ENCODE measurements at places on chromosomes 2 and 18. TPM values are rescaled to one million over a fixed set of nuclear protein-coding genes. Genes with fewer than 3 reads are reported as not detected.

- H3K4me1 ChIP-seq, result no peaks in the 10 kb centered on the region
- no peaks in the 10 kb centered on the region for H3K27me3 ChIP-seq
- no peaks in the 10 kb centered on the region for H3K36me3 ChIP-seq
- H3K4me3 ChIP-seq, result no peak overlapping the region
These were observed 36.1 kb downstream of the RIT2 start for GRCh38 chr18:43079422-43079821.

Gene UGT1A10
- 45.0 TPM for total RNA-seq

DNA sequence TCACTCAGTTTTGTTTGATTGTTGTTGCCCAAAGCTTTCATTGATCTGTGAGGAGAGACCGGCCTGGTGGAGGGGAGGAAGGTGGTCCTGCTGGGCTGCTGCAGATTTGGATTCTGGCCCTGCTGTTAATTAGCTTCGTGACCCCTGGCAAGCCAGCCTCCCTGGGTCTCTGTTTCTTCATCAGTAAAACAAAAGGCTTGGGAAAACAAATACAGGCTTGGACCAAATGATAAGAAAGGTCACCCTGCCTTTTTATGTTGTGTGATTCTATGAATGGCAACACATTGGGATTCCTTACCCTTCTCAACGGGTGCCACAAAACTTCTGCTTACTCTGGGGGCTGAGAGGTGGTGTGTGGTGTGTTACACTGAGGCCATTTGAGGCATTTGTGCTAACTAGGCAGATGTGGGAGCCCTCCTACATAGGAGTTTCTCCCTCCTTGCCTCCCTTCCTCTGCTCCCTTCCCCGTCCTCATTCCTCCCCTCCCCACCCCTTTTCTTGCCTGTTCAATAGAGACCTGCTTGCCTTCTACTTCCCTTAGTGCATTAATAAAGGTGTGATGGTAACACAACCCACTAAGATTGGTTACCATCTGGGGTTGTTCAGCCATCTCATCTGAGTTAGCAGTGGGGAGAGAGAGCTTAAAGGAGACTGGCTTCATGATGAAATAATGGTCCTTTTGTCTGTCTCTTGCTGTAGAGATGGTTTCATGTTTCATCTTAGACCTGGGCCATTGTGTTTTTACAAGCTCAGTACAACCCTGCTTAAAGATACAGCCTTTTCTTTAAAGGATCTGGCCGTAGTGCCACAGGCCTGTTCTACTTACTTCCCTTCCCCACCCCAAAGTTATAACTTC lies 96.2 kb downstream of the TANC1 start:
- no peak overlapping the region for H3K4me3 ChIP-seq
- no peaks in the 10 kb centered on the region for H3K36me3 ChIP-seq
- no peaks in the 10 kb centered on the region for H3K27me3 ChIP-seq
- no peak for DNase-seq
- peak overlapping the region; percentile 68 for H3K27ac ChIP-seq
- peaks cover 26% of the 10 kb centered on the region for H3K4me1 ChIP-seq

GRCh38 chr2:85524336-85524908 lies 14.5 kb upstream of the MAT2A start:
- no peak for DNase-seq
- H3K36me3 ChIP-seq, result no peaks in the 10 kb centered on the region
- H3K4me1 ChIP-seq, result peaks cover 7% of the 10 kb centered on the region
- no peak overlapping the region for H3K4me3 ChIP-seq

DNA sequence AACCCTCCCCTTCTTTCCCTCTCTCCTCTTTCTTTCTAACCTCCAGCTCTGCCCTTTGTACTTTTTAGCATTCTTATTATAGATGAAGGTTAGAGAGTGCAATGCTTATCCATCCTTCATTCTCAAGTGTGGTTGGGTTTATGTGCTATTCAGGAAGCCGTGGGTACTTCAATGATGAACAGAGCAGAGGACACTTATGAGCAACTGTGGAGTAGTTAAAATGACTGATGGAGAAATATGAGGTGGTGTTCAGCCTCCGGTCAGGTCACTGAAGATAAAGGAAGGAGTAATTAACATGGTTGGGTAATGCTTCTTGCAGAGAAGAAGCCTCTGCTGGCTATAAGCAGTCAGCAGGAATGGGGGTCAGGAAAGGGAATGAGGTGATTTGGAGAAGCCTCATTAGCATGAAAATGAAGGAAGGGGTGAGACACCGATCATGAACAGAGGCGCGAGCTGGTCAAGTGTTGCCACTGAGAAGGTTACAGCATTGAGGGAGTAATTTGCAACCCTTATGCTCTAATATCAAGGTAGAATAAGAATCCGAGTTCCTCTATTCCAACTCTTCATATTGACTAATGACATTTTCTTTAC lies 174.7 kb downstream of the LPIN1 start:
- no peaks in the 10 kb centered on the region for H3K36me3 ChIP-seq
- no peaks in the 10 kb centered on the region for H3K4me1 ChIP-seq
- no peak overlapping the region for H3K4me3 ChIP-seq
- no peak overlapping the region for H3K27ac ChIP-seq
- no peaks in the 10 kb centered on the region for H3K27me3 ChIP-seq

DNA sequence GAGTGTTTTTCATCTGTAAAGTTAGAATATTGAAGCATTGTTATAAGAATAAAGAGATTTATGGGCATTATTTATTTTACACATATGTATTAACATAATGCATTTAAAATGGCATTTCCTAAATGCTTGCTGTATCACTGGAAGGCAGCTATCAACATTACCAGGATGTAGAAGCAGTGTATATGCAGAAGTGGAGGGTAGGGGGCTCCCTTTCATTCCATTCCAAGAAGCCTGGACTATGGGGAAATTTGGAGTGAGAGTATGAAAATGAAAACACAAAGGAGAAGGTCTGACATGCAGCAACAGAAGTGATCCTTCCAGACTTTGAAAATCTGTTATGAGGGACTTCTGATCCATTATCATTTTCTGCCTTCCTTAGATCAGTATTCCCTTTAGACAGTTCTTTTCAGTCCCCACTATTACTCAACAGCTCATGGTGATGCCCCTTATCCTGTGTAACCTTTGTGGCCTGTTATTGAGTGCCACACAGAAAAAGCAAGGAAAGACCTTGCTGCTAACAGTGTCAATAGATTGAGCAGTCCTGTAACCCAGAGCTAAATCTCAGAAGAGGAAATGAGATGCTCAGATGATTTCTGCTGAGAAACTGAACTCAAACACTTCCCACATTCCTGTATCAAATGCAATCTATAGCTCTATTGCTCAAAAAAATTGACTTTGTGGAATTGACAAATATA lies 216.6 kb downstream of the HNMT start:
- no peaks in the 10 kb centered on the region for H3K27me3 ChIP-seq
- H3K36me3 ChIP-seq, result no peaks in the 10 kb centered on the region
- DNase-seq, result no peak
- no peak overlapping the region for H3K4me3 ChIP-seq
- no peak overlapping the region for H3K27ac ChIP-seq
- no peaks in the 10 kb centered on the region for H3K4me1 ChIP-seq

Gene HS6ST1
- 49.0 TPM for total RNA-seq

DNA sequence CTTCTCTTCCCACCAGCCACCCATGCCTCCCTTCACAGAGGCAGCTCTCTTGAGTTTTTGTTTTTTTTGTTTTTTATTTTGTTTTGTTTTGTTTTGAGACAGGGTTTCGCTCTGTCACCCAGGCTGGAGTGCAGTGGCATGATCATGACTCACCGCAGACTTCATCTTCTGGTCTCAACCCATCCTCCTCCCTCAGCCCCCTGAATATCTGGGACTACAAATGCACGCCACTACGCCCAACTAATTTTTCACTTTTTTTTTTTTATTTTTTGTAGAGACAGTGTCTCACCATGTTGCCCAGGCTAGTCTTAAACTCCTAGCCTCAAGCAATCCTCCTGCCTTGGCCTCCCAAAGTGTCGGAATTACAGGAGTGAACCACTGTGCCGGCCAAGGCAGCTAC lies 161.4 kb downstream of the TRABD2A start:
- no peaks in the 10 kb centered on the region for H3K36me3 ChIP-seq
- no peaks in the 10 kb centered on the region for H3K27me3 ChIP-seq
- H3K27ac ChIP-seq, result no peak overlapping the region
- H3K4me3 ChIP-seq, result no peak overlapping the region

- H3K27ac ChIP-seq, result peak overlapping the region; percentile 77
- no peaks in the 10 kb centered on the region for H3K27me3 ChIP-seq
- DNase-seq, result no peak
- peaks cover 48% of the 10 kb centered on the region for H3K36me3 ChIP-seq
These were observed 22.8 kb downstream of the GPC1 start for GRCh38 chr2:240458044-240458899.

- H3K27me3 ChIP-seq, result no peaks in the 10 kb centered on the region
- no peaks in the 10 kb centered on the region for H3K36me3 ChIP-seq
- H3K27ac ChIP-seq, result peak overlapping the region; percentile 56
- peaks cover 23% of the 10 kb centered on the region for H3K4me1 ChIP-seq
These were observed 26.7 kb downstream of the CNNM4 start for GRCh38 chr2:96787411-96787810.

Gene OR6B2
- total RNA-seq, result not detected

GRCh38 chr2:106126295-106126694 lies 67.8 kb downstream of the UXS1 start:
- no peaks in the 10 kb centered on the region for H3K36me3 ChIP-seq
- no peak for DNase-seq
- no peaks in the 10 kb centered on the region for H3K27me3 ChIP-seq

GRCh38 chr2:134079373-134079772 lies 174.5 kb upstream of the MGAT5 start:
- no peak overlapping the region for H3K27ac ChIP-seq
- no peaks in the 10 kb centered on the region for H3K27me3 ChIP-seq
- no peaks in the 10 kb centered on the region for H3K36me3 ChIP-seq
- H3K4me1 ChIP-seq, result no peaks in the 10 kb centered on the region
- H3K4me3 ChIP-seq, result no peak overlapping the region
- no peak for DNase-seq

Gene NEURL3
- total RNA-seq, result not detected

DNA sequence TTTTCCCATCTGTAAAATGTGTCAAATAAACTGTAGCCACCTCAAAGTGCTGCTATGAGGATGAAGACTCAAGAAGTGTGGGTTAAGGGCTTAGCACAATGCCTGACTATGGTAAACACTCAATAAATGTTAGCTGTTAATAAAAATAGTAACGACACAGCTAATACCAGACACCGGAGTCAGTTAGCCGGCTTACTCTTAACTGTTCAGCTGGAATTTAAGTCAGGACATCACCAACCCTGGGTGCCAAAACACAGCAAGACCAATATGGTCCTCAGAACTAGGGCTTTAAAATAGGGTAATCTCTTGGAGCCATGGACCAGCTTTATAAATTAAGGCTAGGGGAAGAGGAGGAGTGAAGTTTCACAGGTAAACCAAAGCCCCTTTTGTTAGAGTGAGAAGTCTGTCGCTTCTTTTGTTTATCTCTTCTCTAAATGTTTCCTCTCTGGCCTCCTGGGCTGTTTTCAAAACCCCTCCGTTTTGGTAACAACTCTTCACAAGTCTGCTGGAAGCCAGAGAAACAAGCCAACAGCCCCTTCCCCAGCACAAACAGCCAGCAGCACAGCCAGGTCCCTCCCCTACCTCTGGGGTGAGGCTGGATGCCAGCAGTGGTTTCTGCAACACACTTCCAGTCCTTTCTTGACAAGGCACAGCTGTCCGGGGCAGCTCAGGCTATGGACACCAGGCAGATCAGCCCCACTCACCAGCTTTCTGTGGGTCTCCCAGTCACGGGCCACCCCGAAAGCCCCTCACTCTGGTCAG lies 13.8 kb upstream of the FZD7 start:
- H3K27me3 ChIP-seq, result no peaks in the 10 kb centered on the region
- H3K36me3 ChIP-seq, result no peaks in the 10 kb centered on the region
- no peak overlapping the region for H3K4me3 ChIP-seq
- H3K27ac ChIP-seq, result peak overlapping the region; percentile 6
- no peak for DNase-seq

- H3K36me3 ChIP-seq, result no peaks in the 10 kb centered on the region
- peaks cover 59% of the 10 kb centered on the region for H3K4me1 ChIP-seq
- DNase-seq, result no peak
- H3K4me3 ChIP-seq, result no peak overlapping the region
- H3K27me3 ChIP-seq, result no peaks in the 10 kb centered on the region
These were observed 10.0 kb downstream of the HK2 start for GRCh38 chr2:74843899-74844298.

- H3K4me3 ChIP-seq, result no peak overlapping the region
- H3K27me3 ChIP-seq, result no peaks in the 10 kb centered on the region
- no peaks in the 10 kb centered on the region for H3K4me1 ChIP-seq
- DNase-seq, result no peak
- H3K27ac ChIP-seq, result no peak overlapping the region
These were observed 193.0 kb downstream of the ACTR3 start for GRCh38 chr2:114082731-114083433.

GRCh38 chr2:120743657-120744056 lies 8.0 kb downstream of the GLI2 start:
- H3K4me3 ChIP-seq, result no peak overlapping the region
- no peaks in the 10 kb centered on the region for H3K4me1 ChIP-seq
- peaks cover 12% of the 10 kb centered on the region for H3K27me3 ChIP-seq
- no peaks in the 10 kb centered on the region for H3K36me3 ChIP-seq
- no peak overlapping the region for H3K27ac ChIP-seq

Gene KHK
- 1.5 TPM for total RNA-seq

GRCh38 chr2:219279916-219280516 lies 850 bp downstream of the DNAJB2 start:
- H3K4me3 ChIP-seq, result peak overlapping the region; percentile 82
- H3K27me3 ChIP-seq, result no peaks in the 10 kb centered on the region
- DNase-seq, result no peak
- peak overlapping the region; percentile 97 for H3K27ac ChIP-seq

Gene SPP2
- not detected for total RNA-seq

- H3K4me1 ChIP-seq, result no peaks in the 10 kb centered on the region
- no peaks in the 10 kb centered on the region for H3K27me3 ChIP-seq
- no peak for DNase-seq
- H3K4me3 ChIP-seq, result no peak overlapping the region
These were observed 81.5 kb downstream of the PDE1A start for GRCh38 chr2:182345384-182345783.

Gene HYCC2
- 9.9 TPM for total RNA-seq

- no peaks in the 10 kb centered on the region for H3K27me3 ChIP-seq
- H3K4me1 ChIP-seq, result no peaks in the 10 kb centered on the region
- no peak for DNase-seq
- no peaks in the 10 kb centered on the region for H3K36me3 ChIP-seq
- H3K4me3 ChIP-seq, result no peak overlapping the region
These were observed 120.4 kb downstream of the RNF144A start for GRCh38 chr2:7037340-7038333.

Gene TSPYL6
- not detected for total RNA-seq

Gene DNAH7
- total RNA-seq, result 0.76 TPM

- H3K27ac ChIP-seq, result no peak overlapping the region
- H3K36me3 ChIP-seq, result no peaks in the 10 kb centered on the region
- DNase-seq, result no peak
- no peaks in the 10 kb centered on the region for H3K27me3 ChIP-seq
These were observed 447.3 kb downstream of the KCNJ3 start for GRCh38 chr2:155145758-155146229.

Gene DSG4
- not detected for total RNA-seq

Gene SNED1
- total RNA-seq, result 13.9 TPM

GRCh38 chr2:66270247-66270646 lies 164.7 kb upstream of the MEIS1 start:
- no peak overlapping the region for H3K27ac ChIP-seq
- H3K36me3 ChIP-seq, result no peaks in the 10 kb centered on the region
- no peak for DNase-seq
- H3K4me3 ChIP-seq, result no peak overlapping the region
- no peaks in the 10 kb centered on the region for H3K27me3 ChIP-seq

Gene TCF7L1
- total RNA-seq, result 0.29 TPM

Gene RAD51AP2
- total RNA-seq, result 0.04 TPM

GRCh38 chr2:37790019-37790418 lies 118.6 kb upstream of the CDC42EP3 start:
- no peak overlapping the region for H3K4me3 ChIP-seq
- peaks cover 78% of the 10 kb centered on the region for H3K27me3 ChIP-seq
- H3K36me3 ChIP-seq, result no peaks in the 10 kb centered on the region
- no peak for DNase-seq
- no peak overlapping the region for H3K27ac ChIP-seq

- H3K27ac ChIP-seq, result peak overlapping the region; percentile 35
- H3K27me3 ChIP-seq, result no peaks in the 10 kb centered on the region
- no peak for DNase-seq
- peaks cover 23% of the 10 kb centered on the region for H3K36me3 ChIP-seq
These were observed 13.4 kb downstream of the NOP58 start for GRCh38 chr2:202278944-202279343.

Gene HNRNPA3
- 55.1 TPM for total RNA-seq

Measured in esophagus squamous epithelium (tissue), 5 donors.